ENCODE measurements at places on chromosomes 4 and X.

DNA sequence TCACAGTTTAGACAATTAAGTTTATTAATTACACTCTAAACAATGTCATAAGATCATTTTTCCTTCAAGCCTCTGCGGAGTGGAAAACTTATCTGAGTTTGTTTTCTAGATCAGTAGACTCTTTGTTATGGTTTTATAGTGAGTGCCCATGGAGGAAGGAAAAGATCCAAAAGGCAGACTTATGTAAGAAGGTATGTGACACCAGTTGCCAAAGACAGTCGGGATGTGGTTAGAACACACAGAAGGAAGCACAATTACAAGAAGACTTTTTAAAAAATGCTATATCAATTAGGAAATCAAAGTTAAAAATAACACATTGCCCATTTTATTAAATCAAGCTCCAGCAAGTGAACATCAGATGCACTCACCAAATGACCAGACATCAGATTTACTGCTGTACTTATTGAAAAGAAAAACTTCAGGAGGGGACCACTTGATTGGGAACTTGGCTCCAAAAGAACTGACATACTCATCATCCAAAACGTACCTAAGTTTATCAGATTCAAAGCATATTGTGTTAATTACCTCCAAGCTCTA, 57.1 kb downstream of the NIPAL1 start:
- DNase-seq, result no peak

DNA sequence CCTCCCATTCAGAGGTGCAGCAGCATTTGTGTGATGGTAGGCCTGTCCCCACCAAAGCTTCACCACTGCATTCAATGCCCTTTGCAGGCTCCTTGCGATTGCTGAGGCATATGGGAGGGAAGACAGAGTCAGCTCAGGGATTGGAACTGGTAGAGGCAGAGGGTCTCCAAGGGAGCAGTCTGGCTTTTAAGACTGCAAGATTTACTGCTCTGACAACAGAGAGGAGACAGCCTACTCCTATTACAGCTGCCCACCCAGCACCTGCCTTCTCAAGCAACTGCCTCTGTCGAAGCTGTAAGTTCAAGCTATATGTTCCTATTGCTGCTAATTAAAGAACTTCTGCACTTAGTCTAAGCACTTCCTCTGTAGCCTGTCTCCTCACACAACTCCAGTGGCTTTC, 481.8 kb downstream of the FGF13 start:
- no peak for DNase-seq

- peak; percentile 8 for DNase-seq
Measured at GRCh38 chrX:110315551-110315950, 2.3 kb downstream of the AMMECR1 start.

DNA sequence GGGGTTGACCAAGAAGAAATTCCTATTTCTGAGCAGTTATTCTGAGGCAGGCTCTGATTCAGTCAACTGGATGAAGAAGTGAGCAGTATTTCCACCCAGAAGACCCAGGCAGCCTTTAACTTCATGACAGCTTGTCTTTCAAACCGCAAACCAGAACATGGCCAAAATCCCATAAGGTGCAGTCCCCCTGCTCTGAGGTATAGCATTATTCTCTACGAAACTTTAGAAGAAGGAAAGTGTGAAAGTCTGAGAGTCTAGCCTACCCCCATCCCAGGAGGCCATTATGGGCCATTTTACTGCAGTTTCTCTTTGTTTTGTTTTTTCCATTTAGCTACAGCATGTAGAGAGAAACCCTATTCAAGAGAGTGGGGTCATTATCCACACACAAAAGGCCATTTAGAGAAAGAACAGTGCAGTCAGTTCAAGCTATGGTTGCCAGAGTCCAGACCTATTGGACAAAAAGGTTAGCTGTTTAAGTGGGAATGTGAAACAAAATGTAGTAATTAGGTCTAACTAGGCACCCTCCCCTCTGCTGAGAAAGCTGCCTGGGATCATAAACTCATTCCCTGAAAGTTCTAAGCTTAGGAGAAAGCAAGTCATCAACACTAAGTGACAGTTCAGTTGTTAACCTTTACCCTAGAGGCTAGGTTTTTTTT, 52.1 kb upstream of the RASGEF1B start:
- no peak for DNase-seq

DNA sequence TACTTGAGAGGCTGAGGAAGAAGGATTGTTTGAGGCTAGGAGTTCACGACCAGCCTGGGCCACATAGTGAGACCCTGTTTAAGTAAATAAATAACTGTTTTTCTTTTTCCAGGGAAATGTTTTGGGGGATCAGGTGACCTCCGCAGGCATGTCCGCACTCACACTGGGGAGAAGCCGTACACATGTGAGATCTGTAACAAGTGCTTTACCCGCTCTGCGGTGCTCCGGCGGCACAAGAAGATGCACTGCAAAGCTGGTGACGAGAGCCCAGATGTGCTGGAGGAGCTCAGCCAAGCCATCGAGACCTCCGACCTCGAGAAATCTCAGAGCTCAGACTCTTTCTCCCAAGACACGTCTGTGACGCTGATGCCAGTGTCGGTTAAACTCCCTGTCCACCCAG, 30.5 kb downstream of the ZBTB49 start:
- DNase-seq, result no peak

- no peak for DNase-seq
Measured at GRCh38 chr4:9996319-9997110, 24.8 kb downstream of the SLC2A9 start.

DNA sequence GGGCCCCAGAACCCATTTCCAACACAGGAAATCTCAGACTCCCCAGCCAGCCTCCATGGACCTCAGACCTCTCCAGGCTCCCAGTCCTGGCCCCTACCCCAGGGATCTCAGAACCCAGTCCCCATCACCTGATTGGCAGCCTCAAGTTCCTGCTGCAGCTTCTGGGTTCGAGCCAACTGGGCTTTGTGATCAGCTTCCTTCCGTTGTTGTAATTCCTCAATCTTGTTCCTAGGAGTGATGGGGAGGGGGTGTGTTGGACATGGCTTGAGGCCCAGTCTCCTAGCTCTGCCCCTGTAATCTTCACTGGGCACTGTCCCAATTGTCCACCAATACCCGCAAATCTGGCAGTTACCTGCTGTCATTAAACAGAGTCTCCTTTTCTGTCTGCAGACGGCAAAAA, 12.6 kb downstream of the GRIPAP1 start:
- DNase-seq, result no peak

GRCh38 chr4:53763813-53764597, 172.7 kb upstream of the LNX1 start:
- no peak for DNase-seq

DNA sequence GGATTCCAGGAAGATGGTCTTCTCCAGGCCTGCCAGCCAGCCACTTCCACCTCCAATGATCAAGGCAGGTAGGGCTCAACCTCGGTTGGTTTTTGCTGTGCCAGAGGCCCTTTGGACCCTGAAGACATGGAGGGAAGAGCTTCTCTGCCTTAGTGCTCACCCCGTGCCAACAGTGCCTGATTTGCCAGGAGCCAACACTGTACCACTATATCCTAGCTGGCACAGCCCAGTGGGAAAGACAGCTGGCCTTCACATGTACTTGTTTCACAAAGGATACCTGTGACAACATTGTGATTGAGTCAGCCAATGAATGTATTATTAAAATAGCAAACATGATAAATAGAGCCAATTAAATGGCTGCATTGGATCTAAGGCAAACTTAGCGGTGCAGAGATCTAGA, 51.9 kb upstream of the PRPS1 start:
- DNase-seq, result no peak

- DNase-seq, result peak; percentile 52
Measured at GRCh38 chrX:106894978-106895452, 8.1 kb downstream of the RIPPLY1 start.
